ENCODE measurements at places on chromosomes 13 and 19.

GRCh38 chr19:41811036-41811435 is 14.6 kb downstream of the CEACAM3 start:
- peak; percentile 52 for DNase-seq
- H3K27ac ChIP-seq: no peak overlapping the region
- no peak overlapping the region for H3K4me3 ChIP-seq
- H3K27me3 ChIP-seq: peaks cover 7% of the 10 kb centered on the region

- peaks cover 2% of the 10 kb centered on the region for H3K27me3 ChIP-seq
- no peak overlapping the region for H3K4me3 ChIP-seq
- H3K36me3 ChIP-seq: no peaks in the 10 kb centered on the region
These were observed 129.0 kb upstream of the SPRY2 start for GRCh38 chr13:80469853-80470381.

DNA sequence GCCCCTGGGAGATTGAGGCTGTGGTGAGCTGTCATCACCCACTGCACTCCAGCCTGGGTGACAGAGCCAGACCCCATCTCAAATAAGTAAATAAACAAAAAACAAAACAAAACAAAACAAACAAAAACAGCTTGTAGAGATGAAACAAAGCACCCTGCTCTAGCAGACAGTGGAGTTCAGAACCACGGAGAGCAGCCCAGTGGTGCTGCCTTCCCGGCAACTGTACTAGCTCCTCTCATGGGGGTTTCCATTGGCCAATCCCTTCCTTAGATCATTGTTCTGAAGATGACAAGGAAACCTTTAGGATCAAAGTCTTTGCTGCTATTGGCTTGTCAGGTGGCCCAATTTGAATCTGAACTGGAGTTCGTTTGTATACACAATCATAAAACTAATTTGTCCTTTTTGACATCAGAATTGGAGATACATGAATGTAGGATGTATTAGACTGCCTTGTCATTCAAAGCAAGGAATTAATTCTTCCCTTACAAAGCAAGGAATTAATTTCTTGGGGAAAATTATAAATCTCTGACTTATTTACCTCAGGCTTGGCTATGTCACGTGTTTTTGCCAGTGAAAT is 19.7 kb upstream of the SYCN start:
- H3K27ac ChIP-seq: no peak overlapping the region
- peaks cover 42% of the 10 kb centered on the region for H3K27me3 ChIP-seq
- H3K4me3 ChIP-seq: no peak overlapping the region
- no peaks in the 10 kb centered on the region for H3K36me3 ChIP-seq
- H3K4me1 ChIP-seq: peaks cover 2% of the 10 kb centered on the region
- DNase-seq: no peak

GRCh38 chr19:4378886-4379285 is 21.5 kb downstream of the SH3GL1 start:
- peak overlapping the region; percentile 78 for H3K4me3 ChIP-seq
- H3K27me3 ChIP-seq: no peaks in the 10 kb centered on the region
- H3K36me3 ChIP-seq: no peaks in the 10 kb centered on the region
- peak overlapping the region; percentile 94 for H3K27ac ChIP-seq
- H3K4me1 ChIP-seq: peaks cover 53% of the 10 kb centered on the region
- no peak for DNase-seq

- H3K4me1 ChIP-seq: no peaks in the 10 kb centered on the region
- peaks cover 9% of the 10 kb centered on the region for H3K36me3 ChIP-seq
- DNase-seq: no peak
- H3K27me3 ChIP-seq: no peaks in the 10 kb centered on the region
- no peak overlapping the region for H3K4me3 ChIP-seq
These were observed 850.2 kb downstream of the OLFM4 start for GRCh38 chr13:53878861-53879260.

DNA sequence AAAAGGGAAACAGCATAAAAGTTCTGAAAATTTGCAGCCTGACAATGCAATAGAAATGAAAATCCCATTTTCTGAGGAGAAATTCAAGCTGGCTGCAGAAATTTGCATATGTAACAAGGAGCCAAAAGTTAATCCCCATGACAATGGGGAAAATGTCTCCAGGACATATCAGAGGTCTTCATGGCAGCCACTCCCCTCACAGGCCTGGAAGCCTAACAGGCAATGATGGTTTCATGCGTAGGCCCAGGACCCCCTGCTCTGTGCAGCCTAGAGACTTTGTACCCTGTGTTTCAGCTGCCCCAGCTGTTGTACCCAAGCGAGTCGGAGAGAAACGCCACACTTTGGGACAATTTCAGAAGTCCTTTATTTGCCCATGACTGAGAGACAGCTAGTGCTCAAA is 701.3 kb upstream of the KLHL1 start:
- H3K4me3 ChIP-seq: no peak overlapping the region
- H3K27me3 ChIP-seq: no peaks in the 10 kb centered on the region
- no peak overlapping the region for H3K27ac ChIP-seq
- H3K36me3 ChIP-seq: peaks cover 15% of the 10 kb centered on the region

- no peaks in the 10 kb centered on the region for H3K27me3 ChIP-seq
- H3K27ac ChIP-seq: no peak overlapping the region
- peaks cover 5% of the 10 kb centered on the region for H3K4me1 ChIP-seq
- DNase-seq: no peak
These were observed 149.4 kb upstream of the FBXL3 start for GRCh38 chr13:77176350-77176749.

DNA sequence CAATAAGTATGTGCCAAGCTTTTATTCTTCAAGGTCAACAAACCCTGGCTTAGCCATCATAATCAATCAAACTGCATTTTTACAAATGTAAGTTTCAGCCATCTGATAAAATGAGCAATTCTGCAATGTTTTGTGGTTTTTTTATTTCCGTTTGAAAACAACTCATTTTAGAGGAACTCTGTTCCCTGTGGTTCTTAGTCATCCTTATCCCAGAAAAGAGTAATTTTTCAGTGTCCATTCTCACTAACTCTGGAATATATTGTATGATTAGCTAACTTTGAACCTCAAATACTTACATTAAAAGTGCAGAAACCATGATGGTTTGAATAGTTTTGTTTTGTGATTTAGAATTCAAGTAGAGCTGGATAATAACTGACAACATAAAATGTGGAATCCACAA is 87.6 kb downstream of the IRS2 start:
- no peaks in the 10 kb centered on the region for H3K36me3 ChIP-seq
- no peak for DNase-seq
- H3K27me3 ChIP-seq: peaks cover 52% of the 10 kb centered on the region

GRCh38 chr19:33674626-33675367 is 53.0 kb downstream of the CHST8 start:
- H3K27ac ChIP-seq: no peak overlapping the region
- no peak overlapping the region for H3K4me3 ChIP-seq
- H3K36me3 ChIP-seq: no peaks in the 10 kb centered on the region
- DNase-seq: no peak

DNA sequence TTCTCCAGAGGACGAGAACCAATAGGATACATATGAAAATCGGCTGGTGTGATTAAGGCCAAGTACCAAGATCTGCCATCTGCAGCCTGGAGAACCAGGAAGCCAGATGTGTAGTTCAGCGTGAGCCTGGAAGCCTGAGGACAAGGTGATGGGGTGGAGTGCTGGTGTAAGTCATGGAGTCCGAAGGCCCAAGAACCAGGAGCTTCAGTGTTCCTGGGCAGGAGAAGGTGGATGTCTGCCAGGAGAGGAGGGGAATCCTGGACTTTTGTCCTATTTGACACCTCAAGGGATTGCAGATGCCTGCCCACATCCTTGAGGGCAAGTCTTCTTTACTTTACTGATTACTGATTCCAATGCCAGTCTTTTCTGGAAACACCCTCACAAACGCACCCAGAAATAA is 71.5 kb downstream of the SPATA13 start:
- no peak overlapping the region for H3K4me3 ChIP-seq
- H3K27ac ChIP-seq: no peak overlapping the region
- H3K36me3 ChIP-seq: no peaks in the 10 kb centered on the region
- no peaks in the 10 kb centered on the region for H3K27me3 ChIP-seq
- DNase-seq: no peak

- H3K27ac ChIP-seq: no peak overlapping the region
- DNase-seq: no peak
- no peaks in the 10 kb centered on the region for H3K4me1 ChIP-seq
- no peaks in the 10 kb centered on the region for H3K27me3 ChIP-seq
- peaks cover 18% of the 10 kb centered on the region for H3K36me3 ChIP-seq
These were observed 1198.2 kb upstream of the PCDH20 start for GRCh38 chr13:62613819-62614218.

GRCh38 chr13:74795526-74795925 is 661.3 kb upstream of the KLF12 start:
- no peak overlapping the region for H3K27ac ChIP-seq
- no peak overlapping the region for H3K4me3 ChIP-seq
- H3K36me3 ChIP-seq: peaks cover 9% of the 10 kb centered on the region
- H3K4me1 ChIP-seq: no peaks in the 10 kb centered on the region
- no peak for DNase-seq

DNA sequence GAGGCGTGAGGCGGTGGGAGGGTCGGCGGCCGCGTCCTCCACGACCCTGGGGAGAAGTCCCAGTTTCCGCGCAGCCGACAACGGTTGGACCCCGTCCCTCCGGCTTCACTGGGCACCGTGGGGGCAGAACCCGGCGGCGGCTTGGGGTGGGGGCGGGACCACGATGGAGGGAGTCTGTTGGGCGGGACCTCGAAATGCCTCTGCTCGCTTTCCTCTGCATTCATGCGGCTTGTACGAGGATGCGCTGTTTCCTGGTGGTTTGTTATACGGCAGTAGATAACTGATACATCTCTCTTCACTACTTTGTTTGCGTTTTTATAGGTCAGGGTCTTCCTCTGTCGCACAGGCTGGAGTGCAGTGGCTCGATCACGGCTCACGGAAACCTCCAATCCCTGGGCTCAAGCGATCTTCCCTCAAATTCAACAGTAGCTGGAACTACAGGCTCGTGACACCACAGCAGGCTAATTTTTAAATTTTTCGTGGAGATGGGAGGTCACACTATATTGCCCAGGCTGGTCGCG is 24.6 kb upstream of the ZNF846 start:
- H3K4me1 ChIP-seq: peaks cover 18% of the 10 kb centered on the region
- peak overlapping the region; percentile 70 for H3K27ac ChIP-seq
- no peak for DNase-seq
- H3K36me3 ChIP-seq: no peaks in the 10 kb centered on the region
- H3K27me3 ChIP-seq: no peaks in the 10 kb centered on the region

DNA sequence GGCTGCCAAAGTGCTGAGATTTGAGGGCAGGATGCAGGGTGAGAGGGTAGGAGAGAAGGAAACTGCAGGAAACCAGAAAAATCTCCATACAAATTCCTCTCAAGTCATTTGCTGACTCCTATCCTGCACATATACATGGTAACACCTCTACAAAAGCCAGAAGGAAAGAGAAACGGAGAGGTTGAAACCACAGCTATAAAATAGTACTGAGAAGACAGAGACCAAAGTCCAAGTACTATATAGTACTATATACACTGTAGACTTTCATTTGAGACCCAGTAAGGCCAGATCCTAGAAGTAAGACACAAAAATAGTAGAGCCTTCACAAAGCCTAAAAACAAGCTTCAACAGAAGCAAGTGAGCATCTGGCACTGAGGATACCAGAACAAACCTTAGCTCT is 103.1 kb downstream of the UGGT2 start:
- no peaks in the 10 kb centered on the region for H3K4me1 ChIP-seq
- H3K4me3 ChIP-seq: no peak overlapping the region
- H3K27me3 ChIP-seq: no peaks in the 10 kb centered on the region
- no peak for DNase-seq
- peaks cover 4% of the 10 kb centered on the region for H3K36me3 ChIP-seq
- H3K27ac ChIP-seq: no peak overlapping the region

GRCh38 chr19:1173159-1173844 is 766 bp downstream of the SBNO2 start:
- H3K27me3 ChIP-seq: no peaks in the 10 kb centered on the region
- H3K27ac ChIP-seq: peak overlapping the region; percentile 81

- no peak overlapping the region for H3K27ac ChIP-seq
- no peaks in the 10 kb centered on the region for H3K36me3 ChIP-seq
- DNase-seq: no peak
- no peak overlapping the region for H3K4me3 ChIP-seq
- no peaks in the 10 kb centered on the region for H3K27me3 ChIP-seq
These were observed 64.0 kb downstream of the ATP11A start for GRCh38 chr13:112753833-112754232.

- H3K27me3 ChIP-seq: peaks cover 27% of the 10 kb centered on the region
- H3K4me1 ChIP-seq: no peaks in the 10 kb centered on the region
- no peak for DNase-seq
- H3K36me3 ChIP-seq: no peaks in the 10 kb centered on the region
- no peak overlapping the region for H3K27ac ChIP-seq
These were observed 23.4 kb downstream of the TMEM255B start for GRCh38 chr13:113782472-113782871.

DNA sequence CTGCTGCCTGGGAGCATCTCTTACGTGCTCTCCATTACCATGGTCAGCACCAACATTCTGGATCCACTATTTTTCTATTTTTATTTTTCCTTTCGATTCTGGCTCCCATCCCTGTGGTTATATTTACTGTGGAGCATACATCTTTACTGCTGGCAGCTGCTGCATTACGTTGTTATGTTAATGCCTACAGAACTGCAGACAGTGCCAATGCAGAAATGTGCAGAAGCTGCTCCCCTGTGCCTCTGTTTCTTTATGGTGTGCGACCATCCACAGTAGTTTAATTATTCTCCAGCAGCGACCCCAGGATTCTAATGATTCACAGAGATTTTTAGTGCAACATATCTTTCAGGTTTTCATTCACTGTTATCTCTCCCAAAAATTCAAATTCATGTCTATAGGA is 911.7 kb upstream of the SLITRK6 start:
- H3K27me3 ChIP-seq: no peaks in the 10 kb centered on the region
- no peak for DNase-seq
- no peaks in the 10 kb centered on the region for H3K36me3 ChIP-seq
- no peaks in the 10 kb centered on the region for H3K4me1 ChIP-seq

DNA sequence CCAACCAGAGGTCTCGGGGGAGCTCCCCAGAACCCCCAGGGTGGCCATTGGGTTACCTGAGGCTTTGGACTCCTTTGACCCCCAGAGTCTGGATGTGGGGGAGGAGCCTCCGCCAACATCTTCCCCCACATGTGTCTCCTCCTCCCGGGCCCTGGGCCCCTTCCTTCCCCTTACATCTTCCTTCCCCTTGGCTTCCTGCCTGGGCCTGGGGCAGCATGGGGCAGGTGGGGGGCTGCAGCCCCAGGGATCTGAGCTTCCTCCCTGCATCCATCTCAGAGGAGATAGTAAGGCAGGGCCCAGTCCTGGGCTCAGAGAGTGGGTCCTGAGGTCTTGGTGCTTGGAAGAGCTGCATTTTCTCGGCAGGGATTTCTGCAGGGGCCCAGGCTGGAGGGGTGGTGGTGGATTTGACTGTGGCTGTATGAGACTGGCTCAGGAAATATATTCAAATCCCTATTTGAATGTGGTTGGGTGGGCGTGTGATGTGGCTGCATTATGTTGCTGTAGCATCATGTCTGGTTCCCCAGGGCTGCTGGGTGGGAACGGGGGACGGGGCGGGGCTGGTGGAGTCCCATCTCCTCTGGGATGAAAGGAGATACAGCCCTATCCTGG is 919 bp downstream of the VAV1 start:
- H3K27me3 ChIP-seq: no peaks in the 10 kb centered on the region
- H3K27ac ChIP-seq: peak overlapping the region; percentile 79
- peak overlapping the region; percentile 91 for H3K4me3 ChIP-seq
- H3K36me3 ChIP-seq: peaks cover 25% of the 10 kb centered on the region
- peaks cover 60% of the 10 kb centered on the region for H3K4me1 ChIP-seq

- peaks cover 7% of the 10 kb centered on the region for H3K4me1 ChIP-seq
- no peaks in the 10 kb centered on the region for H3K27me3 ChIP-seq
- no peak overlapping the region for H3K27ac ChIP-seq
- DNase-seq: no peak
- H3K36me3 ChIP-seq: no peaks in the 10 kb centered on the region
These were observed 14.6 kb downstream of the RCN3 start for GRCh38 chr19:49542446-49542845.

All from natural killer cell treated with Interleukin-12 subunit alpha and Interleukin-12 subunit beta and Interleukin-15 and Interleukin-18, amount 100 ng/mL, for 72 hours (primary cell).